ENCODE measurements at places on chromosomes 2 and 18.

- DNase-seq = no peak
Measured at GRCh38 chr18:50469380-50469781, 90.5 kb upstream of the MAPK4 start.

DNA sequence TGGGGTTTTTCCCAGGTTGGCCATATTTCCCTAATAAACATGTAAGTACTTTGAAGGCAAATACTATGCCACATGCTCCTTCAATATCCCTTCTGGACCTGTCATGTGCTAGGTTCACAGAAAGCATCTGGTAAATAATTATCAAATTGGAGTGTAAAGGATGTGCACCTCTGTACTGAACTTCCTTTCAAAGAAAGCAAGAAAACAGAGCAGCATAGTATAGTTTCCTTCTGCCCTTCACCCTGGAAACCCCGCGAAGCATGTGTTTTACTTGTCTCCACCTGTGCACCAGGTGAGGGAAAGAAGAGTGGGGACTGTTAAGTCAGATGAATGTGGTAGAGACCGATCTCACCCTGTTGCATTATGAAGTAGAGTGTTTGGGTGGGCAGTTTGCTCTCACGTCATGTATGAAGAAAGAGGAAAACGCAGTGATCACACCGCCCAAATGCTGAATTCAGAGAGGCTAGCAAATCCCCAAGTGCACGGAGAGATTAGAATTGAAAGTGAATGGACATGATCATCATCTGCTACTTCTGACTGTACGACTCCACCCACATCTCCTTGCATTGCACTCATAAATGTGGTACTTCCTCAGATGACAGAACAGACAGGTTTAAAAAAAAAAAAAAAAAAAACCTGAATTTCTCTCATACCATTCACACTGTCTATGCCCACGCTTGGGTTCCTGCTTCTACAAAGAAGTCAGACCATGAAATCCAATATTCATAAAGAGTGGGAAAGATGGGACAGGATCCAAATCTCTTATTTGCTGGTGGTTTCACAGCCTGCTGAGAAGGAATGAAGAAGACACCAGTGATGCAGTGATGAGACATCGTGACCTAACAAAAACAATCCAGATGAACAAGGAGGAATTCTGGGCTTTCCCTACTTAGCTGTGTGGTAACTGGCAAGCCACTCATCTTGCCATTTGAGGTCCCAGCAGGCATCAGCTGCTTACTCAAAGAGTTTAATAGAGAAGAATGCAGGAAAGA lies 448.6 kb downstream of the BCL11A start:
- DNase-seq = no peak

DNA sequence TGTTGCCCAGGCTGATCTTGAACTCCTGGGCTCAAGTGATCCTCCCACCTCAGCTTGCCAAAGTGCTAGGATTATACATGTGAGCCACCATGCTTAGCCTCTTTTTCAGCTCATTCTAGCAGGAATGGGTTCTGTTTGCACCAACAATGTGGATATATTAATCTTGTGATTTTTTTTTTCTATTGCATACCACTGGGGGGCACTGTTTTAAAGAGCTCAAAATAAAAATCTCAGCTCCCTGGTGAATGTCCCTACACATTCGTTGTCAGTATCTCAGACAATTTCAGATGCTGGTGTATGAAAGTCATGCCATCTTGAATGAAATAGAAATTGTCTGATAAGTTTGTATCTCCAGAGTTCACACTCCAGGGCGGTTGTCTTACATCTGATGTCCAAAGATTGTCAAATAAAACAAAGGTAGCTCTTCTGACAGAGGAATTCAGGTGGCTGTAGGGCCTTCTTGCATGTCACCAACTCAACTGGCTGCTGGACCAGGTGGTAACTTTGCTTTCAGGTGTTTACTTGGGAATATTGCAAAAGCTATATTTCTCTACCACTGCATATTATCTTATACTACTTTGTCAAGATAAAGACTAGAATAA lies 3.1 kb upstream of the MATN3 start:
- DNase-seq = no peak

DNA sequence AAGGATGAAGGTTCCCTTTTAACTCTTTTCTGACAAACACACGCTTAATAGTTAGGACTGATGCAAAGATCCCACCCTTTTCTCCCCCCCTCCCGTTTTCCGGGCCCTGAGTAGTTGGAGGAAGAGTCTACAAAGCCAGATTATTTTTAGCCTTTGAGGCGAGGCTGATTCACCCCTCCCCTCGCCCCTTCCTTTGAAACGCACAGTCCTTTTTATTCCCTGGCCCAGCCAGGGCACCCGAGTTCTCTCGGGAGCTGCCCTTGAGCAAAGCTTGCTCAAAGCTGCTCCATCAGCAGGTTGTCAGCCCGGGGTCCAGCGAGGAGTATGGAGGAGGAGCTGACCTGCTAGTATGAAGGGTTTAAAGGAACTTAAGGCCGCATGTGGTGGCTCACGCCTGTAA lies 47.1 kb upstream of the SPRED2 start:
- no peak for DNase-seq

DNA sequence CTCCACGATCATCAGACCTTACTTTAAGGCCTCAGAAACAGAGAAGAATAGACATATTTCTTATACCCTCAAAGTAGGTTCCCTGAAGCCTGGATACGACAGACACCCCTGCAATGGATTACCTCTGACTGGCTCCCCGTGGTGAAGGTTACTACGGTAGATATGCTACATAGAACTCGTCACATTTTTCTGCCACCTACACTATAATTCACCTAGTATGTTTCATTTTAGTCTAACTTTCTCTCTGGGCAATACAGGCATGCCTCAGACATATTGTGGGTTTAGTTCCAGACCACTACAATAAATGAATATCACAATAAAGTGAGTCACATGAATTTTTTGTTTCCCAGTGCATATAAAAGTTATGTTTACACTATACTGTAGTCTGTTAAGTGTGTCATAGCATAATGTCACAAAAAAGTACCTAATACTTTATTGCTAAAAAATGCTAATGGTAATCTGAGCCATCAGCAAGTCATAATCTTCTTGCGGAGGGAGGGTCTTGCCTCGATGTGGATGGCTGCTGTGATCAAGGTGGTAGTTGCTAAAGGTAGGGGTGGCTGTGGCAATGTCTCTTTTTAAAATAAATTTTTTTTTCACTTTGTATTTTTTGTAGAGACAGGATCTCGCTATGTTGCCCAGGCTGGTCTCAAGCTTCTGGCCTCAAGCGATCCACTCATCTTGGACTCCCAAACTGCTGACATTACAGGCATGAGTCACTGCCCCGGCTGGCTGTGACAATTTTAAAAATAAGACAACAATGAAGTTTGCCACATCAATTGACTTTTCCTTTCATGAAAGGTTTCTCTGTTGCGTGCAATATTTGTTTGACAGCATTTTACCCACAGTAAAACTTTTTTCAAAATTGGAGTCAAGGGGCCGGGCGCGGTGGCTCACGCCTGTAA lies 64.6 kb downstream of the TGIF1 start:
- DNase-seq = no peak

DNA sequence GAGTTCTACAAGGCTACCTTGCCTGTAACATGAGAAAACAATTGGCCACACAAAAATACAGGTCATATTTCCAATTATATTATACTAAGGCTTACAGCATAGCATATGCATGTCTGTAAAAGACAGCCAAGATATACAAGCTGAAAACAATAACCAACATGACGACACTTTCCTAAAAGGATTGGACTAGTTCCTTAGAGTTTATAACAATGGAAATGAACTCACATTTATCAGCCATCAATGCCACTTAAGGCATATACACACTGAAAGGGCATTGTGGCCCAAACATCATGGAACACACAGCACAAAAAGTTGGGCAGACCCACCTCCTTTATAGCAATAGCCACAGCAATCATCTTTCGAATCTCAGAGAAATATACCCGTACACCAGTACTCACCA lies 52.0 kb downstream of the SLC40A1 start:
- no peak for DNase-seq

DNA sequence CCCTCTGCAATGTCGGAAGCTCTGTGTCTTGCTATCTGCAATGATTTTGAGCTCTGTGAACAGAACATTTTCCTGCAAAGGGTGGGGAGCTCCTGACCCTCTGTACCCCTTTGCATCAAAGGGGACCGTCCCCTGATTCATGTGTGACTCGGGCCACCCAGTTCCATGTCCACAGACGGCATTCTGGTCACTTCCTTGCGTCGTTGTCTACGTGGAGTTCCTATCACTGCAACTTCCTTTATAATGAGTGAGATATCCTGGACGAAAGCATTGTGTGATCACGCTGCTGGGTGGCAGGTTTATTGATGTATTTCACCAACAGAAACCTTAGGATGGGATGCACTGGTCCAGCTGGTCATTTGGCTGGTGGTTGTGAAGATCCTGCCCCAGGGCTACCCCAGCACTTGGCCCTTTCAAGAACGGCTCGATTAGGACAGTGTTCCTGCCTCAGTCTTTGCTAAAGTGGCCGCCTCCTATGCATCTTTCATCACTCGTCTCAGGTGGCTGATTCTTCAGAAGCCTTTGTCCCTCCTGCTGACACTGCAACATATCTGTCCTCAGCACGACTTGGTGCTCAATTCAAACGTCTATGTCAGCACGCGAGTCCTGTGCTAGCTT lies 202.7 kb downstream of the ACKR3 start:
- DNase-seq = no peak

GRCh38 chr18:49459404-49460171 lies 857 bp downstream of the DYM start:
- no peak for DNase-seq

- no peak for DNase-seq
Measured at GRCh38 chr2:84959095-84959565, 11.8 kb upstream of the KCMF1 start.

DNA sequence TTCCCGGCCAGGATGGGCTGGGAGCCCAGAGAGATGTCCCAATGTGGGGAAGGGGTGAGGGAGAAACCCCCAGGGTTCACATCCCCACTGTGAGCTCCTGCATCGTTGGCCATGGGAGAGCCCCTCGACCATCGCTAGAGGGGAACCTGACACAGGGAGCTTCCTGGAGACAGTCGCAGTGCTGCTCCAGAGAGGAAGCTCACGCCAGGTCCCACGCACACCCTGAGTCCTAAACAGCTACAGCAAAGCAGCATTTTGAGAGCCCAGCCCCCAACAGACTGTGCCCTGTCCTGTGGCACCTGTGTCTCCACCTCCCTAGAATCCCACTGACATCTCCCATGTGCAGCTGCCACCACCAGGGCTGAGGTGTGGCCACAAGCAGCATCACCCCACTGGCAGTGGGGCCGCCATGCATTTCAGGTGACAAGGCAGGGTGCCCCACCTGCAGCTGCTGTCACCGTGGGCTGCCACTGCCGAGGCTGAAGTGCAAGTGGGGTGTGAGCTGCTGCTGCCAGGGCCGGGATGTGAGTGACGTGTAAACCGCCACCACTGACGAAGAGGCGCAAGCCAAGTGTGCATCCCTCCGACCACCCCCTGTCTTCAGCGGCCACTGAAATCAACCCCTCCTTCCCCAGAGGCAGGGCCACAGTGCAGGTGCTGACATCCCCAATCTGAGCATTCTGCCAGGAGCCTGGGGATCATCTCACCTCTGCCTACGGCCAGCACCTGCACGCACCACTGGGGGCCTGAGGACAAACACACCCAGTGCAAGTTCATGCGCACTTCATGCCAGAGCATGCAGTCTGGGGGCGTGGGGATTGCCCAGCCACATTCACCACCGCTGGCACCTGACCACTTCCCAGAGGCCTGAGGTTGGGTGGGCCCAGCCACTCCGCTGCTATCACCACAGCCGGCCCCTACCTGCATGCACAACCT lies 467.7 kb upstream of the SALL3 start:
- no peak for DNase-seq

- no peak for DNase-seq
Measured at GRCh38 chr18:41262688-41263087, 692.3 kb upstream of the PIK3C3 start.

DNA sequence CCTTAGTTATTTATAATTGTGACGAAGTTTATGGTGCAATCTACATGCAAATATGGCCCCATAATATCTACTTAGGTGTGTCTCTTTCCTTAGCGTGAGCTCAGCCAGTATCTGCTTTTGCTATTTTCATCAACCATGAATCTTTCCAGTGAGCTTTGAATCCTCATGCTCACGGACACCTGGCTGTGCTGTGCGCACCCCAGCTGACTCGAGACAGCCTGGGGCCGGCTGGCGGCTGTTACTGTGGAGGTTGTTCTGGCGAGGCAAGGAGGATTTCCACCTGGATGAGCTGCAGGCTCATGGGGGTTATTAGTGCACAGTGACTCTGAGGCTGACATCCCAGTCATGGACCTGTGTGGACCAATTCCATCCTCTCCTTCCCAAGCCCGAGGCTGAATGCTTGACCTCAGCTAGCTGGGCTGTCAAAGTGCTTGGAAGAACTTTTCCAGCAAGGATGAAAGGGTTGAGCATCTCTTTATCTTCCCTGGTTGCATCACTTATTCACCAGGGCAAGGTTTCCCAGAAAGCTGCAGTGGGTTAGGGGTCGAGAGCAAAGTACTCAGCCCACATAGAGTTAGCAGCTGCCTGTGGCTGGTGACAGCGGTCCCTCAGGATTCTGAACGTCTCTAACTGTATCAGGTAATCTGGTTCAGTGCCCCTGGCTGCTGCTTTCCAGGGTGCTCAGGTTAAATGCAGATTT lies 141.7 kb downstream of the ARL4C start:
- DNase-seq = no peak

DNA sequence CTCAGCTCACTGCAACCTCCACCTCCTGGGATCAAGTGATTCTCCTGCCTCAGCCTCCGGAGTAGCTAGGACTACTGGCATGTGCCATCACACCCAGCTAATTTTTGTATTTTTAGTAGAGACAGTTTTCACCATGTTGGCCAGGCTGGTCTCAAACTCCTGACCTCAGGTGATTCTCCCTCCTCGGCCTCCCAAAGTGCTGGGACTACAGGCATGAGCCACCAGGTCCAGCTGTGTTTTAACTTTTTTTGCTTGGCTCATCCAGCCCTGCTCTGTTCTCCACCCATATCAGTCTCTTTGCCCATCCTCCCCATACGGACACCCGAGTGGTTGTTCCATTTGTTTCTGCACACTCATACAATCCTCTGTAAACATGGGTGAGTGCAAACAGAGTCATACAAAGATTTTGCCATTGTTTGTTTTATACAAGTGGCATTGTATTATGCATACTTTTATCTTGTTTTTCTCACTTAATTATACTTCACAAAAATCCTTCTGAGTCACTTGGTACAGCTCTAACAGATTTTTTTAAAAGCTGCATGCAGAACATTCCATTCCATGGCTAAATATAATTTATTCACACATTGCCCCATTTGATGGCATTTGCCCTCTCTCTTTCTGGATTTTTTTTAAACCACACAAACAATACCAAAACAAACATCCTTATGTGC lies 5.3 kb downstream of the APOB start:
- DNase-seq = no peak

- DNase-seq = no peak
Measured at GRCh38 chr2:16288371-16289112, 348.2 kb downstream of the MYCN start.

DNA sequence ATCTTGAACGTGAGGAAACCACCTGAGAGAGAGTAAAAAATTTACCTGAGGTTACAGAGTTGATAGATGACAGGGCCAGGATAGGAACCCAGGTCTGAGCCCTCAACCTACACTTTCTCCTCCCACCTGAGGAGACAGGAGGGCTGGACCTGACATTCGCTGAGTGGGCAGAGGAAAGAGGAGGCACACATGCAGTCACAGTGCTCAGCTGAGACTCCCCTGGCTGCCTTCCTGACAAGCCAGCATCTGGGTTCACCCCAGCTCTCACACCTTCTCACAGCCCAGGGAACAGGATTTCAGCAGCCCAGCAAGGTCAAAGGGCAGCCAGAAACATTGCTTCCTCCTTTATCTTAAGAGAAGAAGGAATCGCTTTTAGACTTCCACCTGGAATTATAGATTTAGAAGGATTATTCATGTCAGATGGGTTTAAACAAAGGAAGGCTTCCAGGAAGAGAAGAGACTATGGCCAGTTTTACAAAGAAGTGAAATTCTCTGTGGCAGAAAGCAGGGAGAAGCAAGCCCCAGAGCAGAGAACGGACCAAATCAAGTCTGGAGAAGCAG lies 18.1 kb upstream of the PKDCC start:
- no peak for DNase-seq

Measured in T-helper 17 cell (primary cell).